T-cell (primary cell): ENCODE measurements at places on chromosomes 7 and 10.

DNA sequence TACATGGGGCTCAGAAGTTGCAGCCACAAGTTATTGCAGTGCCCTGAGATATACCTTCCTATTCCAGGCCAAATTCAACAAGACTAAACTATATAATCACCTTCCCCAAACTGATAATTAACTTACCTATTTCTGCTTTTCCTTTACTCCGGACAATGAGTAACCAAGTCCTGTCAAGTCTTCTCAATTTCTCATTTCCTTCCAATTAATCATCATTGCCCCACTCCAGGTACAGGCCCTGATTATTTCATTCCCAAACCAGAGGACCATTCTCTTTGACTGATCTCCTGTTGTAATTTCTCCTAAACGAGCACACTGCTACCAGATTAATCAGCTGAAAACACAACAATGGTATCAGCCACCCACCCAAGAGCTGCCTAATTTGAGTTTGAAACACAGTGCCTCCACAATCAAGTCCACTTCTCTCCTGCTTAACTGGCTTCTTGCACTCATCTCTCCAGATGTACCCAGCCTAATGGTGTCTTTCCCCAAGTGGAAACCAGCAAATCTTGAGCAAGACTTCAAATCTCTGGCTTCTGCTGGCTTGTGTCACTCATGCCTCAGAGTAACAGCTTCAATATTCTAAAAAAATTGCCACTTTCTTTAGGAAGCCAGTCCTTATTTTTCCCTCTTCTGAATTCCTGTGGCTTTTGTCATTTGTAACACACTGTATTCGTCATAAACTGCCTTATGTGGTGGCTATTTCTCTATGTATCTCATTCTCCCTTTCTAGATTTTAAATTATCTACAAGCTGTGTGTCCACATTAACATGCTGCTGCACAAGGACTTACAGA is 89.1 kb downstream of the CDK6 start:
- DNase-seq, result no peak

GRCh38 chr7:125445836-125446235 is 516.2 kb upstream of the POT1 start:
- no peak for DNase-seq

- DNase-seq, result no peak
Observed at GRCh38 chr10:8378198-8378983, 323.9 kb downstream of the GATA3 start.

- DNase-seq, result no peak
Observed at GRCh38 chr10:22379059-22379458, 33.8 kb downstream of the SPAG6 start.

GRCh38 chr7:25134358-25135010 is 9.4 kb upstream of the CYCS start:
- DNase-seq, result no peak

DNA sequence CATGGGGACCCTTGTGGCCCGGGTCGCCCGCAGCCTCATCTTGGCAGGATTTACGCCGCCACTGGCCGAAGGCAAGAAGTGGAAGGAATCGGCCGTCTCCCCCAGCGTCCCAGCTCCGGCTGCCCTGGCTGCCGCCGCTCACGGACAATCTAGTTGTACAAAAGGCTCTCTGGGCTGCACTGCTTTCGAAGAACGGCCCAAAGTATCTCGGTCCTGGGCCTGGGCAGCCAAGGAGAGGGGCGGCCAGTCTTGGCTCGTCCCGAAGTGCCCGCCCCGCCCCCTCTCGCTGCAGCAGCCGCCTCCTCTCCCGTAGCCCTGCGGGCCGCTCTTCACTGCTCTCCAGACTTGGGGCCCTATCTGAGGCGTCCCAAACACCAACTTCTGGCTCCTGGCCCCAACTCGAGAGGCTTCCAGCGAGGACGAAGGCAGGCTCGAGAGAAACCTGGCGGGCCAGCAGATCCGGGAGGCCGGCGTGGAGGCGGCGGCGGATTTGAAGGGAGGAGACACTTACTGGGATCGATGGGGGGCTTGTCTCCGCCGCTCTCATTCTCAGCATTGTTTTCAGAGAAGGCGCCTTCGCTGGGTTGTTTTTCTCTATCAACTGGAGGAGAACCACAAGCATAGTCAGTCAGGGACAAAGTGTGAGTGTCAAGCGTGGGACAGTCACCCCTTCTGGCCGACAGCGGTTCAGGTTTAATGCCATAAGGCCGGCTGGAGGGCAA is 809 bp downstream of the HOXA9 start:
- DNase-seq, result no peak

GRCh38 chr7:42986213-42986612 is 54.0 kb downstream of the MRPL32 start:
- no peak for DNase-seq

- DNase-seq, result no peak
Observed at GRCh38 chr7:91288208-91288824, 24.1 kb downstream of the FZD1 start.

GRCh38 chr10:47261556-47261955 is 38.4 kb upstream of the GDF10 start:
- no peak for DNase-seq

GRCh38 chr10:69416695-69417094 is at the start of gene TACR2:
TACR2 (minus strand) TSS chr10:69416918; CDS start chr10:69416323, 595 bp downstream.
- DNase-seq, result no peak

GRCh38 chr10:35716776-35717175 is 74.7 kb upstream of the FZD8 start:
- DNase-seq, result no peak

GRCh38 chr7:77258014-77258413 is 58.4 kb upstream of the FGL2 start:
- DNase-seq, result no peak

DNA sequence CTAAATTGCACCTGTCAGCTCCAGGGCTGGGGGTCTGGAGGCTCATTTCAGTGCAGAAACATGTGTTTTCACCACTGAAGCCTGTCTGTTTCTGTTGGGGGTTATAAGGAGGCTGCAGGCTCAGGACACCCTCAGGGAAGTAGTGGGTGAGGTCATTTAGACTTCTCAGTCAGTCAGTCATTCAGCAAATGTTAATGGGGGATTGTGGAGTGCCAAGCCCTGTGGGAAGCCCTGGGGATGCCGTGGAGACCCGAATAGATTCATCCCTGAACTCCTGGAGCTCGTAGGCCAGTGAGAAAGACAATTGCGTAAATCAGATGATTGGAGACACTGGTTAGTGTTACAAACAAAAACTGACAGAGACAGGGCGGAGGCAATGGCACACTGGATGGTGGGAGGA is 19.2 kb downstream of the LHPP start:
- DNase-seq, result no peak

DNA sequence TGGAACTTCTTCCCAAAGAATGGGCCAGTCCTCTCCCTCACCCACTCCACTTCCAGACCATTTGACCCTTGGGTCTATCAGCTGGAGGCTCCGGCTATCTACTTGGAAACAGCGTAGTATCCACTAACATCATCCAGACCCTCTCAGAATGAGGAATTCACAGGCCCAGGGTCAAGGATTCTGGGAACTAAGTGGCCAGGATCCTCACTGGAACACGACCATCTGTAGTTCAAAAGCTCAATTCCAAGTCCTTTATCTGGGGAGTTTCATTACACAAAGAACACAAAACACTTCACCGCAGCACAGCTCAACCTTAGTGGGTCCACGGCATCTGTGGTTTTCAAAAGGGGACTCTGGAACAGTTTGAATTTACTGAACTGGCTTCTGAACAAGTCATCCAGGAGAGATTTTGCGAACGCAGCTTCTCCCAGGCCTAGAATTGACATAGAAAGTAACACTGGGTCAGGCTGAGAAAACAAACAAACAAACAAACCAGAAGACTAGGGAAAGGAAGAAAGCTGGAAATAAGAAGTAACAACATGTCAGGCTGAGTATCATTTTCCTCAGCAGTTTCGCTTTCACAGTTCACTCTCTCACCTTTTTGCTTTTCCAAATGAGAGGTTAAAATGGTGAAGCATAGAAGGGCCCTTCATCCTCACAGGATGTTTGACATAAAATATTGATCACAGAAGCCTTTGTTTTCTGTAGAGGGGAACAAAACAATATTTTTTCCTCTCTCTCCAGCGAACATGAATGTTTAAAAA is 57.6 kb upstream of the USP6NL start:
- DNase-seq, result no peak

DNA sequence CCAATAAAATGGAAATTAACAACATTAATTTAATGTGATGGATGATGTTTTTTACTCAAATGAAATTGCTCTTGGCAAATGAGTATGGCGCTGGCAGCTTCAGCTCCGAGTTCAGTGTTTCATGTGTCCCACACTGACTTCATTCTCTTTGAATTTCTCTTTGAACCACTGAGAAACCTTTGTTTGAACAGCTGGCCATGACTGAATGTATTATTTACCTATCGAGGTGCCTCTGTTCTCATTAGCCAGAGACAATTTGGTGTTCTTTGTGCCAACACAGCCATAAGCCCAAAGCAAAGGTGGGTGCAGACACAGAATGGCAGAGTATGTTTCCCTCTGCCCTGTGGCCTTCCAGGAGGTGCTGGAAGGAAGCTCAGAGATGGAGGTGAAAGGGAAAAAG is 42.1 kb downstream of the TMEM178B start:
- DNase-seq, result no peak

GRCh38 chr10:75070476-75070875 is 41.0 kb upstream of the SAMD8 start:
- no peak for DNase-seq

- DNase-seq, result no peak
Observed at GRCh38 chr10:48364659-48365405, 58.4 kb downstream of the MAPK8 start.

- no peak for DNase-seq
Observed at GRCh38 chr7:95753440-95753839, 18.9 kb upstream of the DYNC1I1 start.

DNA sequence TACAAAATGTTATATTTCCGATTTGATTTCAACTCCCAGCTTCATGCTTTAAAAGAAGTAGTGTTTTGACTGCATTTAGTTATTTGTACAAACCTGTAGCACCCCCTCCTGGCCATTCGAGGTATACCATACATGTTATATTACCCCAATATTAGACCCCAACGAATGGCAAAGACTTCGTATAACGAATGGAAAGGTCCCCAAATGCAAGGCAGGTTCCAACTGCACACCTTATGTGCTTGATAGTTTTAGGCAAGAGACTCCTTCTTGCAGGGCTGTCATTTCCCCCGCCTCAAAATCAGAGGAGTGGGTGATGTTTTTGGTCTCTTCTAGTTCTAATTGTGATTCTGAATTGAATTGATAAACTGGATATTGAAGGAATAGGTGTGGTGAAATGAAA is 101.1 kb upstream of the TARP start:
- DNase-seq, result peak; percentile 71

DNA sequence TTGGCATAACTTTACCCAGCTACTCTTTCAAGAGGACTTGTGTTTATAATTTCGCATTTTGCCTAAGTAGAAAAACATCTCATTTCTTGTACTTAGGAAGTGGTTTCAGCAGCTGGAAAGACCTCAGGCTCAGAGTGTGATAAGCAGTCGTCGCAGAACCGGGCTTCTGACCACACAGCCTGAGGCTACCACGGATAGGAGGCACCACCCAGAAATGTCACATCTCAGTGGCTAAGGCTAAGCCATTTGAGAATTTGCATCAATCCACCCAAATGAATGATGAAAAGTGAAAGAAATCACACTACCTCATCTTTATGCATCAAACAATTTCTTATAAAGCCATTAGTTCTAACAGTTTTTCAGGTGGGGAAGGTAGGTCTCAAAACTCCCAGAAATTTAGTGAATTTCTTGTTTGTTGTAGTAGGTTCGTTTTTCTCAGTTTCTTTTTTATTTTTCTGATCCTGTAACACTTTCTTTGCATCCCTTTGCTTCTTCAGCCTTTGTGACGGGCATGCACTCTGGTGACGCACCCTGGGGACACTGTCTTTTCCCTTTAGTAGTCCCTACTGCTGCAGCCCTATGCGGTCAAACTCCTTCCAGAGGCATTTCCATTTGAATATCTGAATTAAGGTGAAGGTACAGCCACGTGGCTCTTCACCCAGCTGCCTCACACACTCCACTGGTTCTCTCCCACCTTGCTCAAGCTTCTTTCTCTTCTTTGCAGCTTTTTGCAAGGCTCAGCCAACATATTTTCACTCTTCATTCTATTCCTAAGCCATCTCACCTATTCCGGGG is 68.5 kb downstream of the MAP3K8 start:
- peak; percentile 34 for DNase-seq

- DNase-seq, result no peak
Observed at GRCh38 chr10:109343293-109343692, 580.0 kb downstream of the XPNPEP1 start.

DNA sequence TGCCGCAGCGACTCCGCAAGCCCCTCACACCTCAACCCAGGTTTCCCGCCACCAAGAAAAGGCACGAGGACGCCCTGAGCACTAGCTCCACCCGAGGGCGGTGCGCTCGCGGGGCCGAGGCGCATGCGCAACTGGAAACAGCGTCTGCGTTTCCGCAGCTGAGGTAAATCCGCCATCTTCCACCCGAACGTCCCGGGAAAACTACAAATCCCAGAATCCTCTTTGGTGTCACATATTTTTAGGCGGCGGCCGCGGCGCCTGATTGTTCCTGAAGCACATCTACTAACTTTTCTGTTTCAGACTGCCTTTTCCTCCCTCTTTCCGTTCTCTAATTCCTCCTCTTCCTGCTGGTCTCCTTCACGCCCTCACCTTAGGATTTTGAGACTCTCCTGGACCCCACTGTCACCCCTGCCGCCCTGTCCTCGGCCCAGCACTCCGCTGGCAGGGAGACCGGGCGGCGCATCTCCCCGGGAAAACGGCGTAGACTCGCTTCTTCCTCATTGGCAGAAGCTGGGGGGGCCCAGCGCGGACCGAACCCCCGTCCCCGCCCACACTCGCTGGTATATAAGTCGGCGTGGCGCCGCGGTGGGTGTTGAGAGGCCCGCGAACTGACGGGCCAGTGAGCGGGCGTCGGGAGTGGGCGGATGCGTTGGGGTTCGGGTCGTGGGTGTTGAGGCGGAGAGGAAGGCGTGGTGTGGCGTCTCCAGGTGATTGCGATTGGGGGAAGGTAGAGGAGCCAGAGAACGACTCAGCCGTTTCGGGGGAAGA is at the start of gene ZCWPW1:
TSS of gene ZCWPW1 (minus strand) at position 505 of the 768 bp plus-strand sequence. CDS start 8,054 bp downstream, outside the sequence.
- peak; percentile 96 for DNase-seq

DNA sequence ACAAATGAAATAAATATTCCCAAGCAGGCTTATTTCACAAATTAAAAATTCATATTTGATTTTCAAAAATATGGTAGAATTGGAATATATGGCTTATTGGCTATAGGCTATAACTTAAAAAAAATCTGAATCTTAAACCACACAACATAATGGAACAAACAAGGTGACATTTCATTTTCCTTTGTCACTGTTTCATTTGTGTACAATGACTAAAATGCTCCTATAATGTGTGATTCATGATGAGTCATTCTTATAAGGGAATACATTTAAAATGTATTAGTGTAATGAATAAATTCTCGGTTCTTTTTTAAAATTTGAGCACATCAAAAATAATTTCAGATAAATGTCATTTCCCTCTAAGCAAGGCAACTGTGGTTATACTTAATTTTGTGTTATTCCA is 148.0 kb upstream of the ANK3 start:
- no peak for DNase-seq

- DNase-seq, result no peak
Observed at GRCh38 chr10:58637352-58637751, 124.7 kb downstream of the BICC1 start.

GRCh38 chr7:40490603-40490924 is 355.8 kb downstream of the SUGCT start:
- DNase-seq, result no peak

GRCh38 chr10:74244097-74244685 is 93.2 kb downstream of the ADK start:
- DNase-seq, result no peak

- DNase-seq, result no peak
Observed at GRCh38 chr7:92768501-92769393, 67.6 kb downstream of the CDK6 start.
